Iris pigment epithelial cell (primary cell): ENCODE measurements at places on chromosomes 5 and 9.
A peak's percentile ranks its signal among the peaks of the same experiment; 100 is the strongest.

DNA sequence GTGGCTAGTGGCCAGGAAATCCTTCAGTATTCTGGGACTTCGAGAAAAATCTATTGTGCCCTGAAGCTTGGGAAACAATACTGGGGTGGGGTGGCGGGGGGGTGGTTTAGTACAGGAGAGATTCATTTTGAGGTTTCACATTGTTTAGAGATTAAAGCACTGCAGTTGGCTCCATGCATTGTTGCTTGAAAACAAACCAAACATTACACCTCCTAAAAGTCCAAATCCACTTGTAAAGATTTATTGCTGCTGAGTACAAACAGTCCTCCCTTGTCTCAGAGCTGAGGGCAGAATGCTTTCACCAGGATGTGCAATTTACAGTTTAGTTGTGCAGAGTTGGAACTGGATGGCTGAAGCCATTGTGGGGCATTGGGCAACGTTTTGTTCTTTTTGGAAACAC lies 49.4 kb downstream of the GGTA1 start:
- DNase-seq: no peak

DNA sequence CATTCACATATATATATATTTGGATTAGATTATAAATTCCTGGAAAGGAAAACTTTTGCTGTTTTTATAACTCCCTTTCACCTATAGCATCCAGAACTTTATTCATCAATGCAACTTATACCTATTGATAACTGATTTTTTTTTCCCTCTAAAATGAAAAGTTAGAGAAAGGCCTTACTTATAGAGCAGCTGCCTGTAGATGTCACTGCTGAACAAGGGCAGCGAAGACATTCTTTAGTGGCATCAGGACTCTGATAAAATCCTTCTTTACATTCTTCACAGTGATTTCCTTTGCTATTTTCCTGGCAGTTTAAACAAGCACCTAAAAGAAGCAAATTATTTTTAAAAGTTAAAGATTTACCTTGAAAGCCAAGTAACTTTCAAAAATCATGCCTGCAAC lies 32.3 kb upstream of the CDK5RAP2 start:
- DNase-seq: no peak

DNA sequence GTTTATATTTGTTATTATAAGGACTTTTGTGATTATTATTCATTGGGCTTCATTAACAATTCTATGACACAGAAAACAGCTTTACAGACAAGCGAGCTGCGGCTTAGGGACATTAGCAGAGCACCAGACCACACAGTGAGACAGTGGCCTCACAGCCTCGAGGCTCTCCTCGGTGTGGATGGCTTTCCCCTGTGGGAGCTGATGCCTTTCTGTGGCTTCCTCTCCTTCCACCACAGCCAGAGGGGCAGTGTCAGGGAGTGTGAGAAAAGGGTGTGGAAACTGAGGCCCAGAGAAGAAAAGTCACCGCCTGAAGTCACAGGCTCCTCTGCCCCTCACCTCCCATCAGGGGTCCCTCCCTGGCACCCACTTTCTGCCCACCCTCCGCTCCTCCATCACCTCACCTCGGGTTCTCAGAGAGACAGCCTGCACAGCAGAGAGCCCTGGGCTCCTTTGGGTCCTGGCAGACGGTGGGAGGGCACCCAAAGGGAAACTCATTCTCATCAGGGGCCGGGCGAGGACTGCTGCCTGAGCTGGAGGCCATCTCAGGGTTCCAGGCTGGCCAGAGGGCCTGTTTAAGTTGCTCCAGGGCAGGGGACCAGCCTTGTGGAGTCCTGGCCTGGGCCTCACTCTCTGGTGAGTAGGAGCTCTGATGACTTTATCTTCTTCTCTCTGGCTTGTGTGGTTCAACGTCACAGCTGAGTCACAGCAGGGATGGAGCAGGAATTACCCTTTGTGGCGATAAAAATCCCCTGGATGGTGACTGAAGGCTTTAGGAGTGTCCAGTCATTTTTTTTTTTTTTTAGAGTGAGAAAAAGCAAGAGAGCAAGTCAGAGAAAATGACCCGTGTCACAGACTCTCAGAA lies 830 bp downstream of the TRAF1 start:
- DNase-seq: peak; percentile 92

DNA sequence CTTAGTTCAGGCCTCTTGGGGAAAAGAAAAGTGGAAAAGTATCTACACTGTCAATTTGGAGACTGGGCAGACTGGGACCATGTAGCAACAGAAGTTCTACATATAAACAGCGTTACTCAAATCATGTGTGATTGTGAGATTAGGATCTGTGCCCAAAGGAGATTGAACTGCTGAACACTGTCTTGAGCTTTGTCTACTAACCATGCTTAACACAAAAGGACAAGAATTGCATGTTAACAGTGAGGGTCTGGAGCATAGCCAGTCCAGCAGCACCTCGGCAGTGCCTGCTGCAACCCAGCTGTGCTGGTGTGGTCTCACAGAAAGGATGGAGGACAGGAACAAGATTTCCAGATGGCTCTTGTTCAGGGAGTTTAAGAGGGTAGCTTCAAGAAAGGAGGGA lies 5.7 kb downstream of the PAM start:
- peak; percentile 25 for DNase-seq

DNA sequence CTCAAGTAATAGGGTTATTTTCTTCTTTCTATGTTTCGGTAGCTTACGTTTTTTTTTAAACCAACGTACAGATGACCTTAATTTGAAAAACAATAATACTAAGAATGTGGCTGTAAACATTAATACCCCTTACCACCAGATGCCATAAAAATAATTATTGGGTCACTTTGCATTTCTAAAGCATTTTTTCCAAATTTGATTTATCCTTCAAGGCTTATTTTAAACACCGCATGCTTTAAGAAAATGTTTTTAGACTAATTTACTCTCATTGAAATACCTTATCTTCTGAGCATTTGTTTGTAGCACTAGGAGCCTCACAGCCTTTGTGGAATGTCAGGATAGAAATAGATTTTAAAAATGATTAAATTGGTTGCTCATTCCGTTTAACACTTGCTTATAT lies 5.8 kb upstream of the APBA1 start:
- no peak for DNase-seq

- DNase-seq: no peak
These were observed 8.9 kb downstream of the OR13J1 start for GRCh38 chr9:35861161-35861897.

- peak; percentile 11 for DNase-seq
These were observed 48.8 kb downstream of the SH3GL2 start for GRCh38 chr9:17627641-17628040.

DNA sequence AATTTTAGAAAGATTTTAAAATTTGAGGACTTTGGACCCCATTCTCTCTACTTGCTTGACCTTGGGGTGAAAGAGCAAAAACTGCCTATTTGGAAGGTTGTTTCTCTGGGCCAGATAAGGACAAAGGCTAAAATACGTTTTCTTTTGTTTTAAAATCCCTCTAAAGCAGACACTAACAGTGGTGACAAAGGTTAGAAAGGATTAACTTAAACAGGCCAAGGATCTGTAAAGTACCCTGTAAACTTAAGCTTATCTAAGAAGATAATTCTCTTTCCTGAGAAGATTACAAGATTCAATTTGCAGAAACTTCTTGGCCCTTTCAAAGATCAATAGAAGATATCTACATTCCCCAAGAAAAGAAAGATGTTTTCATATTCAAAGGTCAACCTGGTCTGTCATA lies 12.1 kb downstream of the TRPM6 start:
- no peak for DNase-seq

- no peak for DNase-seq
These were observed 128.5 kb downstream of the GLIS3 start for GRCh38 chr9:4171261-4171900.

DNA sequence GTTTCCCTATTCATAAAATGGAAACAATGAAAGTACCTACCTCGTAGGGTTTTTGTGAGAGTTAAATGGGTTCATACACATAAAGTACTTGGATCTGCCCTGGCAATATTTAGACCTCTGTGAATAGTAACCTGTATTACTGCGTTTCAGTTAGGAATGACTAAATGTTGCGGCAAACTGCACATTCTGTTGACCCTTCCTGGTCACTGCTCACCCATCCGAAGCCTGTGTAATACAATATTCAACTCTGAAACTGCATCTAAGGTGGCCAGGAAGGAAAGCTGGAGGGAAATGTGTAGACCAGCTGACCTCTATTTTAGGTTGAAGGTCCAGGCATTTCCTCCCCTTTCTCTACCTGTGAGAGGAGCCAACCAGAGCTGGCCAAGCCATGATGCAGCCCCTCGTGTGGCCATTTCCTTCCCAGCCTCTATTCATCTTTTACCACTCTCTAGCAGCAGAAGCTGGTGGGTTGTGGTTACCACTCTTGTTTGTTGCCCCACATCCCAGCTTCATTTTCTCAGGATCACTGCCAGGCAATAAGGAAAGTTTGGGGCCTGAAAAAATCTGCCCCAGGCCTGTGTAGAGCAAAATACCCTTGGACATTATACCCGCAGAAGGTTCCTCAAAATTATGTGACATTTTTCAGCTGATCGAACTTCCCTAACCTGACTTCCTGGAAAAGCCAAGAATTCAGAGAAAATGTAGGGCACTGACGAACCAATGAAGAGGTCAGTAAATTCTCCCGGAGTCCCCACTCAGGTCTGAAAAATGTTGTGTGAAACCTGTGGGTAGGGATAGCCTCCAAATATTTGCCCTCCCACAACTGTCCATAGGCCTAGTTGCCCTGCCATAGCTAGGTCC lies 20.5 kb upstream of the PDCD1LG2 start:
- no peak for DNase-seq

- DNase-seq: no peak
These were observed 210.5 kb downstream of the SNX18 start for GRCh38 chr5:54727874-54728587.

DNA sequence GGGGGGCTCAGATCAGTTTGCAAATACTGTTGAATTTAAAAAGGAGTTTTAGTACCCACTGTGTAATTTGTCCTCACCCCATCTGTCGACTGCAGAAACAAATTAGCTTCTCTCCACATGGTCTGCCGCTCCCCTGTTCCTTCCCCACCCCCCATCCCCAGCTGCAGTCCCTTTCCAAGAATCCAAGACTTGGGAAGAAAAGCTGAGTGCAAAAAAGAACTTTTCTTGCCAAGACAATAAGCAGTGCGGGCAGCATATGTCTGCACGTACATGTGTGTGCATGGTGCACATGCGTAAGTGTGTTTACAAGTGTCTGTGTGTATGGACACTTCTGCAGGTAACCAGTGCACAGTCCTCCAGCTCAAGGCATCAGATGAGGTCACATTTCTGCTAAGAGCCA lies 125.7 kb upstream of the SMIM23 start:
- DNase-seq: no peak

- no peak for DNase-seq
These were observed 1241.3 kb downstream of the MAT2B start for GRCh38 chr5:164746723-164747122.

GRCh38 chr9:35114113-35114839 lies 1.4 kb downstream of the ATOSB start:
- DNase-seq: peak; percentile 99

- no peak for DNase-seq
These were observed 9.8 kb downstream of the NR5A1 start for GRCh38 chr9:124497441-124497840.

DNA sequence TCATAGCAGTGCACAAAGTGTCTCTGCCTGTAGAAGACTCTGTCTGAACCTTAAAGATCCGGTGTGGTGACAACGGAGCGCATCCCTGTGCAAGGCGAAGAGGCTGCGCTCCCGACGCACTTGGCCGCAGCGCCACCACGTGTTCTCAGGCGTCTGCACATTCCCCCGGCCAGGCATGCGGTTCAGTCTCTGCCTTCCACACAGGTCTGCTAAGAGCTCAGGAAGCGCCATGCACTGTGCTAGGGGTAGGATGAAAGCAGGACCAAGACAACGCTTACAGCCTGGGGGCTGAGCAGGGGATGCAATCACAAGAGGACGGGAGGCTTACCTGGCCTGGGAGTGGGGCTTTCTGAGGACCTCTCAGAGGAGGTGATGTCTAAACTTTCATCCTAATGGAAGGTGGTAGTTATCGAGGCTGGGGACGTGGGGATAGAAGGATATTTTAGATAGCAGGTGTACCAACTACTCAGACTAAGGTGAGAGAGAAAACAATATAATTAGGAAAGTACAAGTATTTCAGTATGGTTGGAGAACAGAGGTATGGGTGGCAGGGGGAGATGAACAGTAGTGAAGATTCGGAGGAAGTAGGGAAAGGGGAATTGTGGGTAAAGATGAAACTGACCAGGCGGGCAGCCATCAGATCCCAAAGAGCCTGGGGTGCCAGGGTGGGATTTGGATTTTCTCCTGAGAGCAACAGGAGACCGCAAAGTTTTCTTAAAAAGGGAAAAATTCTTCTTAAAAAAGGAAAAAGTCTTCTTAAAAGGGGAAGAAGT lies 13.3 kb downstream of the CAPSL start:
- DNase-seq: peak; percentile 77

DNA sequence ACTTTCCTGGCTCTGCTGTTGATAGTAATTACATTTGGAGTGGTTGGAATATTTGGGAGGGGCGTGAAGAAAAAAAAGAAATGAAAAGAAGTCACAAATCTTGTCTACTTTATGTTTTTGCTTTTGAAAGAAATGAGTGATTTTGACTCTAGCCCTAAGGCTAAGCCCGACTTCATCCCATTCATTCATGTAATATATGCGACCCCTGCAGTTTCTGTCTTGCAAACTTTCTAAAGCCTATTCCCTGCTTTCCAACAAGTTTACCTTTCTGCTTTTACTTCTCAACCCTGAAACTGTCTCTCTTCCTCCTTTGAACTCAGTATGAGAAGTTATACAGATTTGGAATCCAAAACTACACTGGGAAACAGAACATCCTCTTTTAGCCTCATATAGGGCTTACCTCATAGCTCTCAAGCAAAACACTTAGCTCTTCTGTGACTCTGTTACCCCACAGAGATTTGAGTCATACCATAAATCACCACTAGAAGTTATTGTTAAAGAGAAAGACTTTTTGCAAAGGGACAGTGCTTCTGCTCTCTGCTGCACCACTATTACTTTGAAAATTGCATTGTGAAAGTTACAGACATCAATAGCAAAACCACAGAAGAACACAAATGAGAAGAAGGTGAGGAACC lies 1.6 kb downstream of the CFAP95 start:
- peak; percentile 53 for DNase-seq

GRCh38 chr9:106697750-106698502 lies 165.0 kb upstream of the ZNF462 start:
- peak; percentile 85 for DNase-seq

- no peak for DNase-seq
These were observed 661 bp downstream of the NSMF start for GRCh38 chr9:137458194-137459151.

DNA sequence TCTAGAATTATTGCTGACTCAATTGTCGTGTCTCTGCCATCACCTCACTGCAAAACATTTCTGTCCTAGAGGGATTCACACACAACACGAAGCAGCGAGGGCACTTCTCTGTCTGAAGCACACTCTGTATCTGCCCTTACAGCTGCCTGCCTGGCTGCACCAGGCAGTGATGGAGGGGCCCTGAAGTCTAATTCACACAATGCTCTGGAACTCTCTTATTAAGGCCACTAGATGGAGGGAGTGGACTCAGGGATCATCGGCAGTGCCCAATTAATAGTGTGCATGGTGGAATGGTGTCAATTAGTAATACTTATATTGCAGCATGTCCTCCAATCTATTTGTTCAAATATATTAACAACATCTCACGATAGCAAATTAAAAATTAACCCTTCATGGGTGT lies 157.5 kb upstream of the MAP1B start:
- no peak for DNase-seq
